ENCODE measurements at places on chromosomes 11 and 22.
A peak's percentile ranks its signal among the peaks of the same experiment; 100 is the strongest.

- no peak for DNase-seq
Measured at GRCh38 chr11:69475866-69476471, 5.5 kb upstream of the LINC01488 start.

DNA sequence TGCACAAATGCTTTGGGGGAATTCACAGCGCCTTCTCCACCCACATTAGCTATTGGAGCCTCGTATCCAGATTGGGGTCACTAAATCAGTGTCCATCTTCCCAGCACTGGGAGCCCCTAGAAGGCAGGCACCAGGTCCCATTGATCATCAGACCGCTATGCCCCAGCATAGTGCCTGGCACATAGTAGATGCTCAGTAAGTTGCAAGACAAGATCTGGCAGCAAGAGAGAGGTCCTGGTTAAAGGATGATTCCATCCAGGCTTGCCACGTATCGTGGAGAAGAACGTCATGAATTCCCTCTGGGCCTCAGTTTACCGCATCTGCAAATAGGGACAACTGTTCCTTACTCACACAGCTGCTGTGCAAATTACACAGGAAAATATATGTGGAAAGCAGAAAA is 1.7 kb downstream of the TMEM184B start:
- no peak for DNase-seq

- no peak for DNase-seq
Measured at GRCh38 chr22:32354360-32355351, 3.0 kb upstream of the RFPL3 start.

GRCh38 chr11:126413426-126413825 is 57.9 kb downstream of the ST3GAL4 start:
- no peak for DNase-seq

DNA sequence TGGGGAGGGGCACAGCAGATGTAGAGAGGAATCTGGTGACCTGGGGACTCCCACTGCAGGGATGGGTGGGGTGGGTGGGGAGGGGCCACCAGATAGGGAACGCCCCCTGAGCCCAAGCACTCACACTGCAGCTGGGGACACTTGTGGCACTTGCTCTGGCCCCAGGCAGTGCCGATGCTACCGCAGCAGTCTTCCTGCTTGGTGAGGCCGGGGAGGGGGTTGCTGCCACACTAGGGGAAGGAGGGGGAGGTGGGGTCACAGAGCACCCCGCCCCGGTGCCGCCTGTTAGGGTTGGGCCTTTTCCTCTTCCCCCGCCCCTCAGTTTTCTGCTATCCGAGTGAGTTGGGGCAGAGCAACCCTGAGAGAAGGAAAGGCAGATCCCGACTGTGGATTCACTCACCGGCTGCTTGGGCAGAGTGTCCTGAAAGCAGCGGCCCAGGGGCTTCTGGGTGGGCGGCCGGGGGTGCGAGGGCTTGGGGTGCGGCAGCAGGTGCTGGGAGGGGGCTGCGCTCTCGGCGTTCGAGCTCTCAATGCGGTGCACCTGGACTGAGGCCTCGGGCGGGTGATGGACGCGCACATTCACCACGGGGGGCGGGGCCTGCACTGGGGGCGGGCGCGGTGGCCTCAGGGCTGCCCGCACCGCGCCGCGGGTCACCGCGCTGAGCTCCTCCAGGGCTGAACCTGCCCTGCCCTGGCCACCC is 4.7 kb downstream of the LTBP3 start:
- DNase-seq: peak; percentile 67

DNA sequence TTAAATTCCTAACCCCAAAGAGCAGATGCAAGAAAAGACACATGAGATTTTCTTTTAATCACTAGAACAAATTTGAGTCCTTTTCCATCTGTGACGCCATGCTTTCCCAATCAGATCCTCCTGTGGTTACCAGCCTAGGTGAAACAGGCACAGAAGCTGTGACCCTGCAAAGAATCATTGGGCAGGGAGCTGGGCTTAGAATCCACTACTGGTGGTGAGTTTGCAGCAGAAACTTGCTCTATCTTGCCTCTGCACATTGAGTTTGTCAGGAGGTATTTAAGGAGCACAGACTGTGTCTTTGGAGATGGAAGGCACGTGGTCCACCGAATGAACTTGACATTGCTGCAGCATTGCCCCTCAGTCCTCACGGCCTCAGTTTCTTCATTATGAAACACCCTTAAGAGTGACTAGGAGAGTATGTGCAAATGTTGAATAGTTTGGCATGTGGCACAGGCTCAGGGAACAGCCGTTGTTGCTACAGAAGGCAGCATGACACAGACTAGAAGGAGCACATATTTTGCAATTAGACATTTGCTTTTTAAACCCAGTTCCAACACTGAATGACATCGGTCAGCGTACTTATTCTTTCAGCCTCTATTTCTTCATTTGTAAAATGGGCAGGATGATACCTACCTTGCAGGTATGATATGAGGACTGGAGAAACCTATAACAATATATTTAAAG is 127.6 kb downstream of the DBX1 start:
- DNase-seq: no peak

DNA sequence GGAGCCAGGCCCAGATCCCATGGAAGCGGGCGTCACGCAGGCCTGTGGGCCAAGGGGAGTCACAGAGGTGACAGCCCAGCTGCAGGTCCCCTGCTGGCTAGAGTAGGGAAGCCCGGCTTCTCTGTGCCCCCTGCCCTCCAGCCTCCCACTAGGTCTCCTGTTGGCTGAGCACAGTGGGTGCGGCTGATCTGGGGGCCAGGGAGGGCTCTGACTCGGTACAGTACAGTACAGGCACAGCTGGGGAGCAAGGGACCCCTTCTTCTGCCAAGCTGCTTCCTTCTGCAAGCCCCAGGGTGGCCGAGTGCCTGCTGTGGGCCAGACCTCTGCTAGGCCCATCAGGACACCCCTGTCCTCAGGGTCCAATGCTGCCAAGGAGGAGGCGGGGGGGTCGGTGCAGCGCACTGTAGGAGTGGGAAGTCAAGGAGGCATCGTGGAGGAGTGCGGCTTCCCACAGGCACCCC is 10.1 kb downstream of the SUSD2 start:
- no peak for DNase-seq

DNA sequence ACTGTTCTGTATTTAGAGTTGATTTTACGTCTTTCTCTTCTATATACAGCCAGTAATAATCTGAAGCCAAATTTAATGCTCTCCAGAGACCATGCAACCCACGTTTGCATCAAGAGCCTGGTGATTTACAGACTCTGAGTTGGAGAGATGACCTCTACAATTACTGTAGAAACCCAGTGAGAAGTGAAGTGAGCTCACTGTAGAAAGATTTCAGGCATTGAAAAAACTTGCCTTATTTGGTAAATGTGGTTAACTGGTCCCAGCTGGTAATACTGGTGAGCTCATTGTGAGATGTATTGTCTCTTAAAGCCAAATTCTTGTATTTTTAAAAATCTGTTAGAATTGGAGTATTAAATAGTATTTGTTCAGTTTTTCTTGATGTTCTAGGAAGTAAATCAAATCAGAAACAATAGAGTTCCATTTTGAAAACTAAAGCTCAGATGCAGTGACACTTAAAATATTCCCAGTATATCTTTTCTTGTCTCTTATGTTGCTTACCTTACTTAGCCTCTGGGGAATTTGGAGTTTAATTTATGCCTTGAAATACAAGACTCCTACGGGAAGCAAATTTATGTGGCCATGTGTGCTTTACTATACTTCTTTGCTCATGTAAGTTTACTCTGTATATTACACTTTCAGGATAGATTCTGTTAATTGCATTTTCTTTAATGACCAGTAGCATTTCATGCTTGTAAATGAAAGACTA is 189.9 kb downstream of the ARHGAP42 start:
- DNase-seq: no peak

DNA sequence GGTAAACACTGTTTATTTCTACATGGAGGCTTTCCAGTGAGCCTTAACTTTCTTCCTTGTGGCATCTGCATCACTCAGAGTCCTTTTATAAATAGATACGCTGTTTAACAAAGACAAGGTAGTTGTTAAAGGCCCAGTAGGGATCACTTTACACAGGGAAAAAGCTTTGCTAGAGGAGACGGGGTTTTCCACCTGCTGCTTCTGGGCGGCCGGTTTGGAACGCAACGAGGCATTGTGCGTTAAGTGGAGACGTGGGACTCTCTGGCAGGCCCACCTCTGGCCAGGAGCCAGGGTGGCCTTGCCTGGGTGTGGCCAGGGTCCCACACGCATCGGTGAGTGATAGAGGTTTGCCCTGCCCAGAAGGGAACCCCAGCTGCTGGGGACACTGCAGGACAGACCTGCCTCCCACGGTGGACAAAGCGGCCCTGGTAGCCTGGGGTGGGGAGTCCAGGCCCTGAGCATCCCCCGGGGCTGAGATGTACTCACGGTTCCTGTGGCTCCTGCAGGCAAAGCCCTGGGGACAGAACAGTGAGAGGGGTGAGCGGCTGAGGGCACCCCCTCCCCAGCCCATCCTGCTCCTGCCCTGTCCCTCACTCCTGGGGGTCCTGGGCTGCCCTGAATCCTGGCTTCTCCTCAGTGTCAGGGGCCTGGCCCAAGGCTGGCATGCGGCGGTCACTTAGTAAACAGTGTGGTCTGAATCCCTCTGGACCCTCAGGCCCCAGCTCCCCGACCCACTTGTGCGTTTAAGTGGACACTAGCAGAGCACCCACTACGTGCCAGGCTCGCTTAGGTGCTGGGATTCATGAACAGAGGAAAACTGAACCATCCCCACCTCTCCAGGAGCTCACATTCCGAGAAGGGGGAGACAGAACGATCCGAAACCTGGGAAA is 4.2 kb downstream of the IL17REL start:
- no peak for DNase-seq

DNA sequence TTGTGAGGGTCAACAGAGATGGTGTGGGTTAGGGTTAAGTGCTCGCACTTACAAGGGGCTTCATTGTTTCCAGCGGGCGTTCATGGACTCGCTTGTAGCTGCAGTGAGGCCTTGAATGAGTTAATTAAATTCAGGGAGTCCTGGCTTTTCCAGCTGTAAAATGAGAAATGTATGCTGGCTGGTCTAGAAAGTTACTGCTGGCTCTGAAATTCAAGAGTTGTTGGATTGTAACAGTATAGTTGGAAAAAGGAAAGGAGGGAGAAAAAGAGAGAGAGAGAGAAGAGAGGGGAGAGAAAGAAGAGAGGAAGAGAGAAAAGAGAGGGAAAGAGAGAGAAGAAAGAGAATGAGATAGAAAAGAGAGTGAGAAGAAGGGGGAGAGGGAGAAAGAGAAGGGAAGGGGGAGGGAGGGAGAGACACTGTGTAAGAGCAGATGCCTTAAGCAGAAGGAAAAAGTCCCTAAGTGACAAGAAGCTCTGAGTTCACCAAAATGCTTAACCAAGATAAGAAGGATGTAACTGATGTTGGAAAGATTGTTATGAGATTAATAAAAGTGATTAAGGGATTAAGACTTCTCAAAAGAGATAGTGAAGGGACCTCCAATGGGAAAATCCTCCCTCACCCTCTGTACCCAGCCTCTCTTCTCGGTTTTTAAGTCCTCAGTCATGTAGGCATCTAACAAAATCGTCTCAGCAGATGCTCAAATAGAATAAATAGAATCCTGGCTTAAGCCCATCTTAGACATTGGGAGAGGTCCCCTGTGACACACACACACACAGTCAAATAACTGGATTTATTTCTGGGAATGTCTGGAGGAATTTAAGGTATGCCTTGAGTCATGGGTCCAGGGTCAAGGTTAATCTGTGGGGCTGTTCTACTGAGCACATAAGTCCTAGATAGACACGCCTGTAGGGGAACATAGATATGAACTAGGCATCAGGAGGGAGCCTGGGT is 477.9 kb downstream of the MIAT start:
- DNase-seq: no peak

GRCh38 chr11:134074346-134074745 is 5.5 kb downstream of the JAM3 start:
- DNase-seq: no peak

DNA sequence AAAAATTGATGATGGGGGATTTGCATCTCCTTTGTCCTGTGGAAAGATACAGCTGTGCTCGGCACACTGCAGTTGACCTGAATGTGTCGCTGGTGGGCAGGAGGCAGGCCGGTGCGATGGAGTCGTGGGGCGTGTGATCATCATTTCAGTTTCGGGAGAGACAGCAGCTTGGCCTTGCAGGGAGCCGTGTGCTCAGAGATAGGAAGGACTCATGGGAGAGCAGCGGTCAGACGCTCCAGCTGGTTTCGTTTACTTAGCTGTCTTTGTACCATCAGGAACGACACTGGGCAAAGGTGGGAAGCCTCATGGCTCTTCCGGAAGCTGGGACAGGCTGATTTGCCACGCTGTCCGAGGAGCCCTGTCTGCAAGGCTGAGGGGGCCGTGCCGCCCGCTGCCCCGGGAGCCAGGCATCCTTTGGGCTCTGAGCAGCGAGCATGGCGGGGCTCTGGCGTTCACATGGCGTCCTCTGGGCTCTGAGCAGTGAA is 32.7 kb downstream of the GRAMD4 start:
- DNase-seq: no peak

- no peak for DNase-seq
Measured at GRCh38 chr11:104522123-104522522, 358.2 kb upstream of the PDGFD start.

DNA sequence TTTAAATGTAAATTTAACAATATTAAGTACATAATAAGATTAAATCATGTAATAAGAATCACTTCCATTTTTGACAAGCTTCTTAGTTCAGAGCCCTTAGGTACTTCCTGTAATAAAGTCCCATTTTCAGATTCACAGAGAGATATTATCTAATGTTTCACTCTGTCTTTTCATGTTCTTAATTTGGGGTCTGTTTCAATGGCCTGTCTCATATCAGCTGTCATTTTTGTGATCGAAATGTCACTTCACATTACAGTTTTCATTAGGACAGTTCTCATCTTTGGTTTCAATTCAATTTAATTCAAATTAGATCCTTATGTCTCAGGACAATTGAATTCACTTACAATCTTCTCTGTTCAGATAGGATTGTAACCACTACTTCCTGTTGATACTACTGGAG is 22.6 kb upstream of the OLFML1 start:
- DNase-seq: no peak

GRCh38 chr11:131506348-131506747 is 135.9 kb downstream of the NTM start:
- DNase-seq: no peak

DNA sequence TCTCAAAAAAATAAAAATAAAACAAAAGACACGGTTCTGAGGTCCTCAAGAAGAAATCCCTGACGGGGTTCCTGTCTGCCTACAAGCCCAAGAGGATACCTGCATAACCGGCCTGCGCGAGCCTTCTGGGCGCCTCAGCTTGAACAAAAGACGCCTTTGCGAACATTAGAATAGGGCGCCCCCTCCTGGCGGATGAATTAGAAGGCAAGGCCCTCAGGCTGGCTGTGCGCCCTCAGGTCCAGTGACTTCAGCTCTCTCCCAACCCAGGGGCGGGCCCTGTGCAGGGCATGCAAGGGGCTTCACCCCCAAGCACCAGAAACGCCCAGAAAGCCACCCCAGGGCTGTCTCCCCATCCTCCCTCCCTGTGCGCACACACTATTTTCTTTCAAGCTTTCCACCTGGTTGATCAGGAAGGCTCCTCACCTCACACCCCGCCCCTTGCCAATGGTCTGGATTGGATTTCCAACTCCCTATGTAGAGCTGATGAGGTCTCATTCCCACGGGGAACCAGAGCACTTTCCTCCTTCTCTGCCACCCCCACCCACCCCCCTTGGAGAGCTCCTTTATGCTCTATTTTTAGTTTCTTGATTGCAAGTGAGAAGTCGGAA is 273.3 kb downstream of the BUD13 start:
- DNase-seq: peak; percentile 75

- DNase-seq: no peak
Measured at GRCh38 chr11:74641289-74641688, 48.9 kb downstream of the POLD3 start.

Data from stimulated activated naive CD8-positive, alpha-beta T cell treated with anti-CD3 and anti-CD28 coated beads, Interleukin-15, Interleukin-2, amounts not matched to agents 100 U/mL and 50 U/mL, for 24 hours (primary cell).